ENCODE measurements at places on chromosomes 1 and 21.

- no peak overlapping the region for H3K4me3 ChIP-seq
- peaks cover 46% of the 10 kb centered on the region for H3K36me3 ChIP-seq
- no peak overlapping the region for H3K27ac ChIP-seq
- no peak for DNase-seq
Measured at GRCh38 chr1:220160027-220160426, 66.1 kb downstream of the IARS2 start.

GRCh38 chr1:225754940-225755641, 22.5 kb upstream of the SRP9 start:
- peak overlapping the region; percentile 30 for H3K27ac ChIP-seq
- H3K27me3 ChIP-seq, result no peaks in the 10 kb centered on the region
- no peaks in the 10 kb centered on the region for H3K36me3 ChIP-seq
- peaks cover 9% of the 10 kb centered on the region for H3K4me1 ChIP-seq
- no peak overlapping the region for H3K4me3 ChIP-seq

GRCh38 chr1:51956528-51957509, 33.7 kb downstream of the RAB3B start:
- no peak overlapping the region for H3K27ac ChIP-seq
- no peaks in the 10 kb centered on the region for H3K27me3 ChIP-seq
- no peak overlapping the region for H3K4me3 ChIP-seq
- H3K36me3 ChIP-seq, result no peaks in the 10 kb centered on the region

GRCh38 chr1:86502721-86503405, 34.1 kb downstream of the CLCA1 start:
- H3K4me1 ChIP-seq, result no peaks in the 10 kb centered on the region
- H3K4me3 ChIP-seq, result peak overlapping the region; percentile 21
- H3K36me3 ChIP-seq, result no peaks in the 10 kb centered on the region
- no peak overlapping the region for H3K27ac ChIP-seq
- H3K27me3 ChIP-seq, result no peaks in the 10 kb centered on the region

DNA sequence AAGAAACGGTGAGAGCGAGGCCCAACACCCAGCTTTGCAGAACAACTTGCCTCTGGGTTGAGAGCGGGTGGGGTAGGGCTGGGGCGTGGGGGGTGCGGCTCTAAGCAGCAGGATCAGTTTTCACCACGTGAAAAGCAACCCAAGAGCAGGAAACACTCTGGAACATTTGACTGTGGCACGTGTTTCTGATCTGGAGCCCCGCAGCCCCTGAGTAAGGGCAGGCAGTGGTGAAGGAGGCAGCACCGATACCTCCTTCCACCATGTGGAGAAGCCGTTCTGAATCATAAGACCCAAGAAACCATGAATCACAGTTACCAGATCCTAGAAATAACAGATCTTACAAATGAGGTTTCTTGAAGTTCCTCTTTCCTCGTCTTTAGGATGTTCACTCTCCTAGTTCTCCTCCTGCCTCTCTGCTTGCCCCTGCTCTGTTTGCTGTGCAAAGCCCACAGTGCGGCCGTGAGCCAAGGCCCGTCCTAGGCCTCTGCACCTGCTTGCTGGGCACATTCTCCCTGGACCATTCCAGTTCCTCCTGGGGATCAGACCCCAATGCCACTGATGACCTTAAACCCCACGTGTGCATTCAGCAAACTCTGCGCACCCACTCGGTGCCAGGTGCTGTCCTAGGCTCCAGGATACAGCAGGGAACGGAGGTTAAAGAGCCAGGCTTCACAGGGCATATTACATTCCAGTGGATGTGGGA, 31.9 kb downstream of the SLC1A7 start:
- DNase-seq, result no peak
- no peaks in the 10 kb centered on the region for H3K27me3 ChIP-seq
- peak overlapping the region; percentile 35 for H3K27ac ChIP-seq
- no peak overlapping the region for H3K4me3 ChIP-seq
- peaks cover 4% of the 10 kb centered on the region for H3K4me1 ChIP-seq
- no peaks in the 10 kb centered on the region for H3K36me3 ChIP-seq

GRCh38 chr1:60866917-60867531, 215.3 kb upstream of the NFIA start:
- H3K27ac ChIP-seq, result no peak overlapping the region
- H3K4me3 ChIP-seq, result no peak overlapping the region
- no peak for DNase-seq
- H3K27me3 ChIP-seq, result no peaks in the 10 kb centered on the region
- no peaks in the 10 kb centered on the region for H3K4me1 ChIP-seq

GRCh38 chr1:41368801-41369200, 7.6 kb downstream of the FOXO6 start:
- no peak overlapping the region for H3K27ac ChIP-seq
- H3K4me1 ChIP-seq, result peaks cover 19% of the 10 kb centered on the region
- H3K4me3 ChIP-seq, result no peak overlapping the region
- DNase-seq, result no peak
- no peaks in the 10 kb centered on the region for H3K36me3 ChIP-seq

DNA sequence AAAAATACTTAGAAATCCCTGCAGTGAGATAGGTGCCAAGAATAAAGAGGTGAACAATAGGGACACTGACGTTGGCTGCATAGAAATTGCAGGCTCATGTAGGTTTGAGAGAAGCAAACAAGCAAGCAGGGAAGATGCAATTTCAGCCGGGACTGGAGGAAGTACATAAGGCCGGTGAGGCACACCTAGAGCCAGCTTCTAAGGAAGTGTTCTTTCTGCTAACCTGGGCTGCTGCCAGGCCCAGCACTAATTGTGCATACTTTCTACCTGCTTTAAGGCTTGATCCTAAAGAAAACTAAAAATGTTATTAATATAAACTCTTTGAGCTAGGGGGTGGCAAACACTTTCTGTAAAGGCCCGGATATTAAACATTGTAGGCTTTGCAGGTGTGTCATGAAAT, 71.0 kb downstream of the LMO4 start:
- no peaks in the 10 kb centered on the region for H3K4me1 ChIP-seq
- H3K36me3 ChIP-seq, result no peaks in the 10 kb centered on the region
- no peak overlapping the region for H3K4me3 ChIP-seq

GRCh38 chr1:145871994-145872924, 13.4 kb upstream of the PIAS3 start:
- peak; percentile 88 for DNase-seq
- peaks cover 3% of the 10 kb centered on the region for H3K4me1 ChIP-seq
- peak overlapping the region; percentile 71 for H3K4me3 ChIP-seq
- peak overlapping the region; percentile 93 for H3K27ac ChIP-seq
- H3K27me3 ChIP-seq, result no peaks in the 10 kb centered on the region
- peaks cover 6% of the 10 kb centered on the region for H3K36me3 ChIP-seq

Measured in ascending aorta (tissue), 2 donors.